ENCODE measurements at places on chromosomes 4 and X.

DNA sequence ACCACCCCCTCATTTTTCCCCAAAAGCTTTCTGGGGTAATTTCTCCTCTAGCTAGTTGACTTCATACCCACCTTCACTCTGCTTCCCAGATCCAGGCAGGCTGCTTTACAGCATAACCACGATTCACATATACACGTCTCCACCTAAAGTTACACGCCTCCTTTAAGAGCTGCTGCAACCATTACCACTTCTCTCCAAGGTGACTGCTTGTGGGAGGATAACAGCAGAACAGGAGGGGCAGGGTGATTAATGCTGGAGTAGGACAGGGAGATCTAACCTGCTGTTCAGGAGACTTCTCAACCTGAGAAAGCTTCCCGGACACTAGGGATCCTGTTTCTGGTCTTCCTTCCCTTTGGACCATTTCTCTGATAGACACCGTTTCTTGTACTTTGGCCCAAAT, 77.4 kb downstream of the MGST2 start:
- DNase-seq, result no peak

GRCh38 chr4:121510341-121510874, 129.6 kb upstream of the QRFPR start:
- no peak for DNase-seq

GRCh38 chr4:4386296-4386735, 586 bp upstream of the NSG1 start:
- DNase-seq, result no peak

GRCh38 chr4:135508006-135508714, 1306.6 kb upstream of the PABPC4L start:
- peak; percentile 62 for DNase-seq

- DNase-seq, result no peak
These were observed 13.1 kb downstream of the ATP2B3 start for GRCh38 chrX:153530411-153531129.

DNA sequence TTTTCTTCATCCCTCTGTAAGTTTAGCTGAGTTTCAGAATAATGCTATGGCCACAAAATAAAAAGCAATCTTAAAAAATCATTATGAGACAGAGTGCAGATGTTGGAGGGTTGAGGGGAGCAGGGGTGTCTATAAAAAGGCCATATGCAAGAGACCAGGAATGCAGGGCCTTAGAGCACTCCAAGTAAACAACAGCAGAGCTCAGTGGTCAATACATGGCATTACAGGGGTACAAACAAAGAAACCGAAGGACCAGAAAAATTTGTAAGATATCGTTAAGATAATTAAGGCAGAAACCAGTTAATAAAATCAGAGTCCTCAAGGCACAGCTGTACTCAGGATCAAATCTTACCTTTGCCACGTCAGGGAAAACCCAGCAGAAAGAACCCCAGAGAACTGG, 28.4 kb upstream of the NDST3 start:
- no peak for DNase-seq

DNA sequence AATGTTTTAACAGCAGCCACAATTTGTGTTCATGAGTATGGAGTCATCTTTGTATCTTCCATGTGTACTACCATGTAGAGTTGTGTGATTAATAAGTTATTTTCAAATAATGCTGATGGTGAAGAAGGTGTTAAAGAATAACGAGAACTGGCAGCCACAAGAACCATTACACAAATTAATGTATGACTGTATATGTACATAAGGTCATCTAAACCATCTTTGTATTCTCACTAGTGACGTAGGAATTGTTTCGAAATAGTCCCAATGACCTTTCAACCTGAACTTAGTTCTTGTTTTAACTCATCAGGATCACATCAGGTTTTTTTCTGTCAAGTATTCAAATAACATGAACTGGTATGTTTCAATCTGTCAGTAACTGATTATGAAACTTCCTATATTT, 48.3 kb upstream of the NOCT start:
- peak; percentile 77 for DNase-seq

GRCh38 chrX:112359906-112360305, 277.3 kb upstream of the TRPC5 start:
- DNase-seq, result no peak

- DNase-seq, result peak; percentile 54
These were observed 626 bp upstream of the FRAS1 start for GRCh38 chr4:78056265-78057129.
